A549 treated with Mapracorat at 1 μM for 4 hours (cell line): ENCODE measurements at places on chromosomes 13 and 19. TPM values are rescaled to one million over a fixed set of nuclear protein-coding genes. Genes with fewer than 3 reads are reported as not detected.

CNMD gene
- total RNA-seq = not detected in 5 replicates

TEX29 gene
- total RNA-seq = 0.27 TPM in 1 of 5 replicates, not detected in the others

U2AF1L4 gene
- total RNA-seq = 24.6 to 30.2 TPM (median 25.0 TPM) in 5 replicates

CCDC194 gene
- total RNA-seq = not detected in 5 replicates

COMP gene
- 0.07 to 0.23 TPM (median 0.14 TPM) in 5 replicates for total RNA-seq

SERPINE3 gene
- total RNA-seq = not detected in 5 replicates

FBL gene
- 649 to 729 TPM (median 711 TPM) in 5 replicates for total RNA-seq

FAM124A gene
- 1.9 to 2.8 TPM (median 2.3 TPM) in 5 replicates for total RNA-seq

ZNF345 gene
- total RNA-seq = 0.11 to 0.31 TPM in 2 of 5 replicates, not detected in the others

ZNF749 gene
- 14.1 to 16.4 TPM (median 15.0 TPM) in 5 replicates for total RNA-seq

GAS6 gene
- 6.4 to 9.7 TPM (median 8.4 TPM) in 5 replicates for total RNA-seq

CACNG7 gene
- 5.5 to 9.3 TPM (median 8.6 TPM) in 5 replicates for total RNA-seq

ZSCAN18 gene
- 2.2 to 5.8 TPM (median 2.4 TPM) in 5 replicates for total RNA-seq

YJEFN3 gene
- 2.2 to 5.0 TPM (median 3.5 TPM) in 5 replicates for total RNA-seq

IGFL2 gene
- total RNA-seq = 0.20 to 1.3 TPM (median 0.34 TPM) in 5 replicates

ZNF471 gene
- total RNA-seq = 0.02 to 0.13 TPM in 2 of 5 replicates, not detected in the others

APOC4 gene
- not detected in 5 replicates for total RNA-seq

ZNF20 gene
- total RNA-seq = not detected in 5 replicates

PNMA8A gene
- 9.0 to 10.7 TPM (median 9.3 TPM) in 5 replicates for total RNA-seq
